SK-N-SH (cell line): ENCODE measurements at places on chromosomes 1 and 21. TPM values are rescaled to one million over a fixed set of nuclear protein-coding genes. Genes with fewer than 3 reads are reported as not detected.

LCE2C gene
- polyA plus RNA-seq = not detected in 2 replicates

ZNF648 gene
- polyA plus RNA-seq = not detected in 2 replicates

RNF223 gene
- polyA plus RNA-seq = not detected in 2 replicates

- no peak overlapping the region for H3K27ac ChIP-seq
- H3K4me1 ChIP-seq = no peaks in the 10 kb centered on the region
- peaks cover 22% of the 10 kb centered on the region for H3K36me3 ChIP-seq
- no peak overlapping the region for H3K4me3 ChIP-seq
- H3K27me3 ChIP-seq = no peaks in the 10 kb centered on the region
- DNase-seq = no peak
Measured at GRCh38 chr1:229641306-229641705, 15.3 kb downstream of the URB2 start.

DNA sequence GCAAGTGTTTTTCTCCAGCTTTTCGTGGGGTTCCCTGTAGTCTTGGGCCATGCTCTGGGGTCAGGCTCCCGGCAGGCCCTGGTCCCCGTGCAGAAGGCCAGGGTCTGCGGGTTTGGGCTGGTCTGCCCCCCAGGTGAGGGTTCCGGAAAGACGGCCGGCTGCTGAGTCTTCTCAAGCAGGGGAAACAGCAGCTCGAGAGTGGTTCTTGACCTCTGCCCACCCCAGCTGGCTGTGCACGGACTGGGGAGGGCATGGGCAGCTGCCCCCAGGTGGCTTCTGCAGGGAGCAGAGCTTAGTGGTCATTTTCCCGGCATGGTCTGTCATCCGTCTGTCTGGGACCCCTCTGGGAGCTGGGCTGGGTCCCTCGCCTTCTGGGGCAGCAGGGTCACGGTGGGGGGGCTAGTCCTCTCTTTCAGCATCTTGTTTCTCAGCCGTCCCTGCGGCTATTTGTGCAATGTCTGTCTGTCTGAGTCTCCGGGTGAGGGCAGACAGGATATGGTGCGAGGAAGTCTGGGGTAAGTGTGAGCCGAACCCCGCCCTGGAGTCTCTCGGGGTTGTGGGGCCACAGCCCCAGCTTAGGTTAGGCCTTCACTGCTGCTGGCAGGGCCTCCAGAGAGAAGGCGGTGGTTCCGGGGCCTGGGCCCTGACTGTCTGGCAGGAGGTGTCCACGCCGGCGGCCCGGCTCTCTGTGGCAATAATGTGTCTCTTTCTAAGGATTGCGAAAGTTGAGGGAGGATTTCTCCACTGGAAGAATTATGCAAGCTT is 6.1 kb downstream of the SKI start:
- no peaks in the 10 kb centered on the region for H3K27me3 ChIP-seq
- no peak for DNase-seq
- no peak overlapping the region for H3K27ac ChIP-seq
- H3K4me3 ChIP-seq = no peak overlapping the region
- no peaks in the 10 kb centered on the region; the same call in 1 of the 2 replicates for H3K4me1 ChIP-seq

CRYZL1 gene
- polyA plus RNA-seq = 26.3 and 45.9 TPM in 2 replicates

ADORA3 gene
- not detected in 2 replicates for polyA plus RNA-seq
